HTR-8/SVneo (cell line): ENCODE measurements at places on chromosomes 16 and 17.

GRCh38 chr17:48515925-48516900 is 14.6 kb downstream of the HOXB1 start:
- DNase-seq = no peak

- no peak for DNase-seq
These were observed 32.8 kb downstream of the GLG1 start for GRCh38 chr16:74574146-74574545.

DNA sequence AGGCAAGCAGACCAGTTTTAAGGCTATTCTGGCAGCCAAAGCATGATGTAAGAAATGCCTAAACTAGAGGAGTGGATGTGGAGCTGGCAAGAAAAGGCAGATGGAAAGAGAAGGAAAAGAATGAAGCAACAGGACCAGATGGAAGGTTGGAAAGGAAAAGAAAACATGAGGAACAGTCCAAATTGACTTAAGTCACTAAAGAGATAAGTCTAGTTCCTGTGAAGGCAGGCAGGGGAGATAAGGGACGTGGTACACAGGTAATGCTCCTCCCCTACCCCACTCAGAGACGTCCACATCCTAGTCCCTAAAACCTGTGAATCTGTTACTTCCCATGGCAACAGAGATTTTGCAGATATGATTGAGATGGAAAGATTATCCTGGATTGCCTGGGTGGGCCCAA is 43.5 kb downstream of the TEX2 start:
- DNase-seq = no peak

DNA sequence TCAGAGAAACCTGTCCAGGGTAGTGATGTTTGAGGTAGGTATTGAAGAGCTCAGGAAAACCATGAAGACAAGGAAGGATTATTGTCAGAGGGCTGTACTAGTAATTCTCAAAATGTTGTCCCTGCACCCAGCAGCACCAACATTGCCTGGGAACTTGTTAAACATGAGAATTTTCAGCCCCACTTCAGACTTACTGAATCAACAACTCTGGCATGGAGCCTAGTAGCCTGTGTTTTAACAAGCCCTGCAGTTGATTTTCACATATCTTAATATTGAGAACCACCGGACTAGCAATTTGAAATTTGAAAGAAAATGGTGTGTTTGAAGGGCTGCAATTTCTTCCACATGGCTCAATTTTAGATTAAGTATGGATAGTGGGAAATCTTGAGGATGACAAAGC is 2.8 kb upstream of the KIF2B start:
- DNase-seq = no peak

- no peak for DNase-seq
These were observed 53.7 kb upstream of the RPL38 start for GRCh38 chr17:74149597-74150427.

DNA sequence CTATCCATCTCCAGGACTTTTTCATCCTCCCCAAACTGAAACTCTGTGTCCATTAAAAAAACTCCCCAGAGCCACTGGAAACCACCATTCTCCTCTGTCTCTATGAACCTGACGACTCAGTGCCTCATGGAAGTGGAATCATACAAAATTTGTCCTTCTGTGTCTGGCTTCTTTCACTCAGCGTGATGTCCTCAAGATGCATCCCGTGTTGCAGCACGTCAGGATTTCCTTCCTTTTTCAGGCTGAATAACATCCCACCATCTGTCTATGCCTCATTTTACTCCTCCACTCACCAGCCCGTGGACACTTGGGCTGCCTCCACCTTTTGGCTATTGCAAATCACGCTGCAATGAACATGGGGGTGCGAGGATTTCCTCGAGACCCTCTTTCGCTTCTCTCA is 12.6 kb upstream of the ALDH3A1 start:
- DNase-seq = no peak

- DNase-seq = peak; percentile 45
These were observed 140.0 kb downstream of the CHD9NB start for GRCh38 chr16:52912565-52913173.

GRCh38 chr16:50500171-50500874 is 47.9 kb upstream of the NKD1 start:
- DNase-seq = no peak

GRCh38 chr16:67504031-67505021 is 21.0 kb upstream of the AGRP start:
- DNase-seq = no peak

GRCh38 chr17:72795941-72796340 is 296.5 kb downstream of the SLC39A11 start:
- DNase-seq = no peak

GRCh38 chr17:80791758-80792284 is 199.8 kb upstream of the CHMP6 start:
- DNase-seq = peak; percentile 88

DNA sequence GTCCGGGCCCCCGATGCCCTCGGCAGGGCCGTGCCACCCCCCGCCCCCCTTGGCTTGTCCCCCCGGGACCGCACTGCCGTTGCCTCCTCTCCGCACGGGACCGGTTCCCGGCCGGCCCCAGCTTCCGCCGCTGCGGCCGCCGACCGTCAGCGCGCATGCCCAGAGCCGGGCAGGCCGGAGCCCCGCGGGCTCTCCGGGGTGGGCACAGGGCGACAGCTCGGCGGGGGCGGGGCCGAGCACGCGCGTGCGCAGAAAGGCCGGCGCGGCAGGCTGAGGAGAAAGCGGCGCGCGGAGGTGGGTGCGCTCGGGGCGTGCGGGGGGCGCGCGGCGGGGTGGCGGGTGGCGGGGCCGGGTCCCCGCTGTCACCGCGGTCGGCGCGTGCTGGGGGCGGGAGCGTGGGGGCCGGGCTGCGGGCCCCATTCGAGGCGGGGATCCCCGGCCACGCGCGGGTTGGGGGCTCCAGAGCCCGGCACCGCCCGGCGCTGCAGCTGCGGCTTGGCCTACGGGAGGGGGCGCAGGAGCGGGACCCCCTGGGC is at the start of gene TBC1D24:
TSS of gene TBC1D24 (plus strand) at position 251 of the 536 bp plus-strand sequence. CDS start 21,022 bp downstream, outside the sequence.
- DNase-seq = peak; percentile 96

GRCh38 chr17:68085771-68086381 is 50.3 kb downstream of the KPNA2 start:
- no peak for DNase-seq

DNA sequence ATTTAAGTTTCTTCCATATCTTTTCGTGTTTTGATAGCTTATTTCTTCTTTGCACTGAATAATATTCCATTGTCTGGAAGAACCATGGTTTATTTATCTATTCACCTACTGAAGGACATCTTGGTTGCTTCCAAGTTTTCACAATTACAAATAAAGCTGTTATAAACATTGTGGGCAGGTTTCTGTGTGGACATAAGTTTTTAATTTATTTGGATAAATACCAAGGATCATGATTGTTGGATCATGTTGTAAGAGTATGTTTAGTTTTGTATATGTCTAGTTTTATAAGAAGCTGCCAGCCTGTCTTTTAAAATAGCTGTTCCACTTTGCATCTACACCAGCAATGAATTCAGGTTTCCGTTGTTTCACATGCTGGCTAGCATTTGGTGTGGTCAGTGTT is 339.4 kb downstream of the CDH11 start:
- no peak for DNase-seq

- no peak for DNase-seq
These were observed 6.9 kb downstream of the USP6 start for GRCh38 chr17:5122586-5123342.

DNA sequence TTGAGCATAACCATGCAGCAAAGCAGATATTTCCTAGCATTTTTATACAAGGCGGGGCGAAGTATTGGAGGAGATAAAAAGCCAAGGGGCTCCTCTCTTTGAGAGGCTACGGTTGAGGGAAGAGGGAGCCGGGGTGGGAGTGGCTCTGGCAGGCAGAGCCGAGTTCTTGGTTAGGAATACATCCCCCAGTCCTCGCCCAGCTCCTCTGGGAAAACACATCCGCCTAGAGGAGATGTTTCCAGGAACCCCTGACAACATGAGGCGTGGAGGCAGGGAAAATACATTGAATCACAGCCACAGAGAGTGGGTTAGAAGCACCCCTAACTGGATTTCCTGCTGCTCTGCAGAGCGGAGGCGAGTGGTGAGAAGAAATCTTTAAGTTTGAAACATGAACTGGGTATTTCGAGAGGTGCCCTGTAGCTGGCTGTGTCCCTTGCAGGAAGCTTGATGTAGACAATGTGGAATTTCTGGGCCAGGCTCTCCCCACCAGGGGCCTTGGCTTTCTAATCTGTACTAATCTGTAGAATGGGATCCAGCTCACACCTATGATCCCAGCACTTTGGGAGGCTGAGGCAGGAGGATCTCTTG is 27.3 kb downstream of the TTYH2 start:
- DNase-seq = no peak

DNA sequence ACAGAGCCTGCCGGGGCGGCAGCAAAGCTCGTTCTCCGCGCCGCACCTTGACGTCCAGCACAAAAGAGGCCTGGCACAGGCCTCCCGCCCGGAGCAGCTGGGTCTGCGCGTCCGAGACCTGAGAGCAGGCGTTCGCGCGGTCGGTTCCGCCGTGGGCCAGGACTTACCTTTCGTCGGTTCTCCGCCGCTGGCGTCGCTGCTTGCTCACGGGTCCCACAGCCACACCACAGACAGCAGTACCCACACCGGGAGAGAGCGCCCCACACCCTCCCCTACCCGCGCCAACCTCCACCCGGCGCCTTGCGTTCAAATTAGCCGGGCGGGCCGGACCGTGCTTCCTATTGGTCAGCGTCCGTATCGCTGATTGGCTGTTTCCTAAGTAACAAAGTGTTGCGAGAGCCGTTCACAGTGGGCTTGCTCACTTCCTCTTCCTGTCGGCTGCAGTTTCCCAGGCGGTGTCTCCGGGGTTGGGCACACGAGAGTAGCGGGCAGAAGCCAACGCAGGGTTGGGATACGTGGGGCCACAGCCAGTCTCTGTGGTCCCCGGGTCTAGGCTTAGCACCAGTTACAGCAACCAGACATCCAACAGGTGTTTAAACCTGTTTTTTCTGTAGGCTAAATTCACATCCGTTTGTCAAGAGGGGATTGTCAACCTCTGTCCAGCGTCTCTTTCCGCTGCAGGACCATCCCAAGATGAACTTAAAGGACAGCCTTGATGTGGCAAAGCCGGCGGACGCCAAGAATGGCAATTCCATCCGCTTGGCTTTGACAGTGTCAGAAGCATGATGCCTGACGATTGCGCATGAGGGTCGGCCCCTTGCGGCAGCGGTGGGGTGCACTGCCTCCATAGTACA is at the start of gene KIF18B:
TSS of gene KIF18B (minus strand) at position 313 of the 854 bp plus-strand sequence. CDS start 11,429 bp downstream, outside the sequence.
- DNase-seq = peak; percentile 100

DNA sequence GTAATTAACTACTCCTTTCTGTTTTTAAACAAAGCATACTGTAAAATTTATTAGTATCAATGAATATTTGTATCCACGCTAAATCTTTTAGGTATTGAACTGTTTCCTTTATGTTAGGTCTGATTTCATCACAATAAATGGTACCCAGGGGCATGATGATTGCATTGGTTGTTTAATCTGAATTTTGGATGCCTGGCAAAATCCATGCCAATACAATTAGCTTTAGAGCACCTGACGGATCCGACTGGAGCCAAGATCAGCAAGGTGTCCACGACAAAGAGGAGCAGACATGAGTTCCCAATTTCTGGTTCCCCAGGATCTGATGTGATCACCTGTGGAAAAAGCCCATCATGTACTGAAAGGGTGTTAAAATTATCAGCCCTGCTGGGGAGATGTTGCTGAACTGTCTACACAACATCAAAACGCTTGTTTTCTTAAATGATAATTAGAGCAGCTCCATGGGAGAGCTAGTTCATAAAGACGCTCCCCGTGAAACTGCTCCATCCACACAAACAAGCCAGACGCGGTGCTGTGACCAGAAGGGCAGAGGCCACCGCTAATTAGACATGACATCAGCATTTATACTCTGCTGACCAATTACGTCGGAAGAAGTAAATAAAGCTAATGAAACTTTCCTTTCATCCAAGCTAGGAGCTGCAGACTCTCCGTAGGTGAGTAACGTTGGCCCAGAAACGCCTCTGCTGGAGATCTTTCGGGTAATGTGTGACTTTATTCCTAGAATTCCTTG is 151.7 kb downstream of the CPPED1 start:
- no peak for DNase-seq

DNA sequence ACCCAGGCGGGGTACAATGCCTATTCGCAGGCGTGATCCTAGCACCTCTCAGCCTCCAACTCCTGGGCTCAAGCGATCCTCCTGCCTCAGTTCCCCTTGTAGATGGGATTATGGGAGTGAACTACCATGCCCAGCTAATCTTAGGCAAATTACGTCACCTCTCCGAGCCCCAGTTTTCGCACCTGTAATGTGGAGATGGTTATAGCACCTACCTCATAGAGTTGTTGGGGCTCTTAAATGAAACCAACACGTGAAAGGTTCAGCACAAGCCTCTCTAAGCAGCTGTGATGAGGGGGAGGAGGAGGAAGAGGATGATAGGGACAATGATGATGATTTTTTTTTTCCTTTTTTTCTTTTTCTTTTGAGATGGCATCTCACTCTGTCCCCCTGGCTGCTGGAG is 59.9 kb downstream of the ABR start:
- no peak for DNase-seq

GRCh38 chr16:72666267-72666666 is 381.7 kb downstream of the ZFHX3 start:
- no peak for DNase-seq

GRCh38 chr16:5895976-5896375 is 798.4 kb upstream of the EEF2KMT start:
- DNase-seq = no peak

GRCh38 chr17:1989135-1989534 is 36.0 kb downstream of the RTN4RL1 start:
- DNase-seq = no peak

DNA sequence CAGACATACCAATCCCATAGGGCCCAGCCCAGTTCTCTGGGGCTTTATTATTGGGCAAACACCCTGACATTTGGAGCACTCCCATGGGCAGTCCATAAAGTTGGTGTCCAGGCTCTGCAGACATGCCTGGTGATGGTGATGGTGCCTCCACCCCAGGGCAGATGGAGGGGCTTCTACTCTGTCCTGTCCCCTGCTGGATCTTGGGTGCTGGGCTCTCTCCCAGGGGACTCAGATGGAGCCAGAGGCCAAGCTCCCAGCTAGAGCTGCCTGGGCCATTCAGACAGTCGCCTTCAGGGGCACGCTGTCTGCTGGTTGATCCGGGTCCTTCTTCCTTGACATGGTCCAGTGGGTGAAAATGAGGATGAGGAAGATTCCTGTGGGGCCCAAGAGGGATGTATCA is 10.6 kb downstream of the CDH16 start:
- DNase-seq = no peak

DNA sequence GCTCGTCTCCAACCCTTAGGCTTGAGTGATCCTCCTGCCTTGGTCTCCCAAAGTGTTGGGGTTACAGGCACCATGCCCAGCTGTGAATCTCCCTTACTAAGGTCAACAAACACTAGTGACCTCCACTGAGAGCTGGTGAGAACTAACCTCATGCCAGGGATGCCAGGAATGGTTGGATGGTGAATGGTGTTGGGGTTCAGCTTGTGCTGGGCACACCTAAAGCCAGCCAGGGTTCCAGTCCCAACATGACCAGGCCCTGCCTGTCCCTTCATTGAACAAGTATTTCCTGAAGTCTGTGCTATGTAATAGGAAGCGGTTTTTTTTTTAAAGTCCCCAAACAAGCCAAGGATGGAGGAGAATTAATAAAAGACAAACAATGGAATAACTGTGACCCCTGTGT is 56.0 kb upstream of the TOB1 start:
- DNase-seq = no peak

GRCh38 chr16:4523686-4524085 is 14.9 kb downstream of the CDIP1 start:
- DNase-seq = no peak
